ENCODE measurements at places on chromosomes 6 and 20.

DNA sequence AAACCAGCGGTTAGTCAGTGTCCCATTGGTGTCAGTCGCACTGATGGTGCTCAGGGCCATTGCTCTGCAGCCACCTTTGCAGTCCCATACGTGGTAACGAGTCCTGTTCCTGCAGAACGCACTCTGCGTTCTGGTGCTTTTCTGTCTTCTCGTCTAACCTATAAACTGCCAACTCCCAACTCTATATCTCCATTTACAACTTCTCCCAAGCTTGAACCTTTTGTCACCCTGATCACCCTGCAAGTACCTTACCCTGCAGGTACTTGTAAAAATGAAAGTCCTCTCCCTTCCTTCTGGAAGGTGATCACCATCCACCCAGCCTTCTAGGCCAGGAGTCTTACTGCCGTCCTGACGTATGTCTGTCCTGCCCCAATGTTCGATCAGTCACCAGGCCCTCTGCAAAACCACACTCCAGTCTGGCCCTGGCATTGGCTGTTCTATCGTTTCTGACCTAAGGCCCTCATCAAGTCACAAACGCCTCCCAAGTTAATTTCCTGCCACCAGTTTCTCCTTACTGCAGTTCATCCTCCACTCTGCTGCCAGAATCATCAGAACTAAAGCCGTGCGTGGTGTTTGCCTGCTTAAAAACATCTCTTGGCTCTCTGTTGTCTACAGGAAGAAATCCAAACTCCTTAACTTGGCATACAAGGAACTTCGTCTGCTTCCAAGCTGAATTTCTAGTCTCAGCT, 7.9 kb downstream of the RREB1 start:
- DNase-seq = no peak

DNA sequence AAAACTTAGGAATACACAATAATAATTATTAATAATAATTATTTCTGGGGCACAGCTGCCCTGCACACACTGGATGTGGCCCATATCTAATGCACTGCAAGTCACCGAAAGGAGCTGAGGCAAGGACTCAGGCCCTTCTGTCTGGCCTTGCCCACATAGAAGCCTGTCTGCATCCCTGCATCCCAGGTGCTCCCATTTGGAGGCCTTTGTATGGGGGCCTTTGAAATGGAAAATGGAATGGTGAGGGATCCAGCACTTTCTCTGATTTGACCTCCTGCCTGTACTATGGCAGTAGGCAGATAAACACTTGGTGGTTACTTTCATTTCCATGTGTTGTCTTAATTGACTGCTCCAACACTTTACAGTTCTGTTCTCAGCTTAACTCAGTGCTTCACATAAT, 75.7 kb upstream of the PTCHD4 start:
- DNase-seq = no peak

DNA sequence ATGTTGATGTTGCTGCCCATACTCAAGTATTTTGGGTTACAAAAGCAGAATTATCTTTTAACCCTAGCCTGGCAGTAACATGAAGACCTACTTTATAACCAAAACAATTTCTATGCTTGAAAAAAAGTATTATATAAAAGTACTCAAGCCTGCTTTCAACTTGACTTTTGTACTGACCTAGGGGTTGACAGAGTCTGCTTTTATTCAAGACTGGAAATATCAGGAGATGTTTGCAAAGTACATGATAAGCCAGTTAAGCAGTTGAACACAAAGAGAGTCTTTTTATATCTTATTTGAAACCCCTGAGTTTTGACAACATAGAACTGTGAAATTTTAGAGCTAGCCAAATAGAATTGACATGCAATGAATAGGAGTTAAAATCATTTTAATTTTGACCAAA, 159.8 kb downstream of the KCNQ5 start:
- no peak for DNase-seq

GRCh38 chr20:61925555-61926252, 140.0 kb downstream of the TAF4 start:
- no peak for DNase-seq

- no peak for DNase-seq
Observed at GRCh38 chr6:127073222-127073621, 45.2 kb upstream of the RSPO3 start.
